GM13976 (cell line): ENCODE measurements at places on chromosomes 6 and 20.

GRCh38 chr6:149895833-149896271 lies 2.1 kb downstream of the RAET1E start:
- DNase-seq = no peak

DNA sequence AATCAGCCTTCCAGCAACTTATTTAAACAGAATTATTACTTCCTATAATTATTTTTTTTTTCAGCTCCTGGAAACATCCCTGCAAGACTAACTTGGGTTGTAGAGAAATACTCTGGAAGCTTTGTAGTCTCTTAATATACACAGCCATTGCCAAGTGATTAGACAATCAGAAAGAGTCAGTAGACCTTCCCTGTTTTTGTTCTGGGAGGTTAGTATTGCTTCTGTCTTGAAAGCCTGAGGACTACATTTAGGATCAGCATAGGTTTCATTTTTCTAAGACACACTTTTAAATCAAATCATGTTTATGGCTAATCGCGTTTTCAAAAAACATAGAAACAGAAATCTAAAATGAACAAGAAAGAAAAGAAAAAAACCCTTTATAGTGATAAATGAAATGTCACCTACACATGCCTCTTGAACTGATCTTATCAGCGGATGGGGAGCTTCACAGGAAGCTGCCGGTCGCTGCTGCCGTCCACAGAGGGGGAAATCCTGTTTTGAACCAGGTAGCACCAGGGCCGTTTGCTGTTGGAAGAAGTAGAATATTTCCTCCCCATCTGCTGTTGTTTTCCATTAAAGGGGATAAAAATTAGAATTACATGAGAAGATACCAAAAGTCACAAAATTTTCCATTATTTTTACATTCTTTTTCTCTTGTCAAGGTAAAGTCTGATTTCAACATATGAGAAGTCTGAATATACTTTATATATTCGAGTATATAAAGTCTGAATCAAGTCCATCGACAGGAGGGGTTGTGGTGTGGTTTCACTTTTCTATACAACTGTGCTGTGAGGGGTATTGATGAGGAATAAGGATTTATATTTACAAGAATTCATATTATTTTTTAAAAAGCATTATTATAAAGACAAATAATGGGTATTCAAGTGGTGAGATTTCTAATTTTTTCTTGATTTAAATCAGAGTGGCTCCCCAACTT lies 94.6 kb downstream of the ARMC2 start:
- DNase-seq = no peak

GRCh38 chr20:1636621-1637020 lies 16.8 kb upstream of the SIRPB1 start:
- no peak for DNase-seq

DNA sequence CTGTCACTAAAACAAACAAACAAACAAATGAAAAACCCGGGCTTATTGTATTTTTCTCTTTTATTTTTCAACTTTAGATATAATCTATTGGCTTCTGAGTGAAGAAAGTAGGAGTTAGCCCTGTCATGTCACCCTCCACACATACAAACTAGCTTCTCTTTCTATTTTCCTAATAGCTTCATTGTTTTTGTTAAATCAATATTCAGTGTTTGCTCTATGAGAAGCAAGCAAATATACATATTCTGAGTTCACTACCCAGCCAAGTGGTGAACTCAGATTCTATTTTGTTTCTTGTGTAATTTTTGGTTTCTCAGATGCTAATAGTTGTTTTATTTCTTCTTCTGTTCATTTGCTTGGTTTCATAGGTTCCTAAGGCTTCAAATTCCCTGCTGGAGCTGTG lies 66.4 kb downstream of the SNRNP48 start:
- DNase-seq = no peak

DNA sequence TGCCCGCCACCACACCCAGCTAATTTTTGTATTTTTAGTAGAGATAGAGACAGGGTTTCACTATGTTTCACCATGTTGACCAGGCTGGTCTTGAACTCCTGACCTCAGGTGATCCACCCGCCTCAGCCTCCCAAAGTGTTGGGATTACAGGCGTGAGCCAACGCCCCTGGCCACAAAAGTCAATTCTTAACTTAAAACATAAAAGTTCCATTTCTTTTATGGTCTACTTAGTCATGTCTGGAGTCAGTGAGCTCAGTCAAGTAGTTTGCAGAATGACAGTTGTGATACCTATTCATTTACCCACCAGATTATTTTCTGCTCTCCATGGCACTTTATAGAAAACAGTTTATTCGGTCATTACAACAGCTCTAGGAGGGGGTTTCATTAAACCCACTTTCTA lies 103.1 kb upstream of the ESR1 start:
- no peak for DNase-seq

GRCh38 chr6:37538107-37538506 lies 38.4 kb upstream of the CCDC167 start:
- DNase-seq = peak; percentile 79

DNA sequence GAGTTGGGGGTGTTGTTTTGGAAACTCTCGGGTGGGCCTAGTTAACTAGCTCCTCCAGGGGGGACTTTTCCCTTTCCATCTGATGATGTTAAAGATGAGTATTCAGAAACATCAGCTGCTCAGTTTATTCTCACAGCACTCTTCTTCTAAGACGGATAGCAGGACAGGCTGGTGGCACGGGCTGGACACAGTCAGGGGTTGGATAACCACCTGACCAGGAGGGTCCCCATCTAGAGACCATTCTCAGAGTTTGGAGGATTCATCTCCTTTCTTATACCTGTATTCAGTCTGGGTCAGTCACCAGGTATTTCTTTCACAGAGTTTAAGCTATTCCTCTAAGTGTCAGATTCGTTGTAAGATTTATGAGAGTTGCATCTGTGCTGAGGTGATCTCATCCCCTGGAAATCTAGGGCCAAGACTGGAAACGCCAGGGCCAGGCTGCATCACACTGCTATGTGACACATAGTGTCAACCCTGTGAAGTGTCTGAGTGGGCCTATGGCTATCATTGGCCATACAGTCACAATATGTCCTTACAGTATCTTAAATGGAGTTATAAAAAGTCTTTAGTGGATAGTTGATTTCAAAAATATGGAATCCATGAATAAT lies 111.7 kb downstream of the FAM50B start:
- DNase-seq = no peak

DNA sequence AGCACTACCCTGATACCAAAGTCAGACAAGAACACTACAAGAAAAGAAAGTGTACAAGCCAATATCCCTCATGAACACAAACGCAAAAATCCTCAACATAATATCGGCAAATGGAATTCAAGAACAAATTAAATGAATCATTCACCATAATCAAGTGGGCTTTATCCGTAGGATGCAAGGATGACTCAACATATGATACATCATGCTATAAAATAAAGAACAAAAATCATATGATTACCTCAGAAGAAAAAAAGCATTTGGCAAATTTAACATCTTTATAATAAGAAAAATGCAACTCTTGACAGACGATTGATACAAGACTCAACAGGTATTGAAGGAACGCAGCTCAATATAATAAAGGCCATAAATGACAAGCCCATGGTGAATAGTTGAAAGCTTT lies 843.9 kb downstream of the FRK start:
- no peak for DNase-seq

DNA sequence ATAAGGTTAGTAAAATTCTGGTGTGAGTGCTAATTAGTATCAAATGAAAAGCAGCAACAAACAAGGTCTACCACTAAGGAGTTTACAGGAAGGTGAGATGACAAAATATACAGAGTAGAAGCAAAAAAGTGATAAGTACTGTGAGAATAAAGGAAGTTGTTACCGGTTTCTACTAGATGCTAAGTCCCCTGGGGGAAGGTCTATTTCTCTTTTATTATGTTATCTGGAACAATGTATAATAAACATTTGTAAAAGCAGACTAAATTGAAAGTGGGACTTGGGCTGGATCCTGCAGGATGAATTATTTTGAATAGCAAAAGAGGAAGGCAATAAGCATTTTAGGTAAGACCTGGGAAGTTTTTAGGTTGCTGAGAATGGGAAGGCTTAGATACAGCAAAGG lies 158.7 kb upstream of the SLC22A16 start:
- no peak for DNase-seq

GRCh38 chr20:19909725-19910124 lies 107.4 kb upstream of the NAA20 start:
- DNase-seq = no peak

GRCh38 chr6:64034910-64035655 lies 399.5 kb downstream of the PHF3 start:
- DNase-seq = no peak

DNA sequence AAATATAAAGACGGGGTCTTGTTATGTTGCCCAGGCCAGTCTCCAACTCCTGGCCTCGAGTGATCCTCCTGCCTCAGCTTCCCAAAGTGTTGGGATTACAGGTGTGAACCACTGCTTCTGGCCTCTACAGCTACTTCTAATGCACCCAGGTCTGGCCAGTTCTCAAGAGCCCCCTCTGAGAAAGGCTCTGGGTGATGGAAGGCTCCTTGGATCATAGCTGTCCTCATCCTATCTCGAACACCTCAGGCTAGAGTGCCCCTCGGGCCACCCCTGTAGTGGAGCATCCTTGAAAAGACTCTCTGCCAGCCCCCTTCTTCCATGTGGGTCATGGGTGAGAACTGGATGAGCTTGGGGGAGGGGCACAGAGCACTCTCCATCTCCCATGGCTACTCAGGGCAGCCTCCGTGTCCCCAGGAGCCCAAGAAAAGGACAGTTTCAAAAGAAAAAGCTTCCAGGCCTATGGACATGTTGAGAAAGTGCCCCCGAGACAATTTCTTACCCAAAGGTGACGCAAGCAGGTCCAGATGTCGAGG lies 714 bp upstream of the MYLK2 start:
- DNase-seq = no peak
